ENCODE measurements at places on chromosomes 3 and 15.

DNA sequence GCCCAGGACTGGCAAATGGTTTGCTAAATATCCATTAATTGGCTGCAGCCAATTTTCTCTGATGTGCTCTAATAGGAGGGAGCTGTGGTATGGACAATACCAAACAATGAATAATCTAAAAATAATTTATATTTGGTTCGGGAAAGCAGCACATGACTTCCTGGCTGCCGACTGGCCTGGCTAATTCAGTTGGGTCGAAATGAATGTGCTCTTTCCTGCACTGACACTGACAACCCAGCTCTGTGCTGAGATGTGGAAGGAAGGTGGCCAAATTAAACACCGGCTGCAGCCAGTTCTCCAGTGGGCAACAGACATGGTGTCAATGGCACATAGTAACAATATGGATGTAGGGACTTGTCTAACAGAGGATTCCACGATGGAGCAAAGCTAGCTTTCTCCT is 21.1 kb upstream of the COLQ start:
- DNase-seq = no peak

DNA sequence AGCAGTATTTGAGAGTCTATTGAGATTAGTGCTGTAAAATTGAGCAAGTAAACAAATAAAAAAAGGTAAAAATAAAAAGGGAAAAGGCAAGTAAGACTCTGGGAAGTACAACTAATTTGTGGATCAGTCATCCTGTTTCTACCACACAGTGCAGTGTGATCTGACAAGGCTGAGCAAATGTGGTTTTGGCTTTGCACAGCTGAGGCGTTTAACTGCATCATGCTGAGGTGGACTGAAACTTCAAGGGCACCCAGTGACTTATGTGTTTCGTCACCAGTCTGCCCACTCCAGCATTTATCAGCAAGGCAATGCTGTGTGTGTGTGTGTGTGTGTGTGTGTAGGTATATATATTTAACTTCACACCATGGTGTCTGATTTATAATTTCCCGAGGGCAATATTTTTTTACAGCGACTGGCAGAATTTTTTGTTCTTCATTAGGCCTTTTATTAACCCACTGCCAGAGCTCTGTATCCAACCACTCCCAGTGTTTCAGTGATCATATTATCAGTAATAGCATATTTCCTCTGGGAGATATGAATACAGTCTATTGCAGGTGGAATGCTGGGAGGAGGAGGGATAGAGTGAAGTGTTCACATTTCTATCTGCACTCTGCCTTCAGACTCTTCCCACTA is 131.5 kb upstream of the SATB1 start:
- DNase-seq = peak; percentile 38

GRCh38 chr3:125054449-125055329 is 1.1 kb downstream of the HEG1 start:
- no peak for DNase-seq

GRCh38 chr3:143507735-143508580 is 340.3 kb downstream of the SLC9A9 start:
- no peak for DNase-seq

GRCh38 chr3:170977949-170978745 is 48.4 kb downstream of the SLC2A2 start:
- DNase-seq = no peak

DNA sequence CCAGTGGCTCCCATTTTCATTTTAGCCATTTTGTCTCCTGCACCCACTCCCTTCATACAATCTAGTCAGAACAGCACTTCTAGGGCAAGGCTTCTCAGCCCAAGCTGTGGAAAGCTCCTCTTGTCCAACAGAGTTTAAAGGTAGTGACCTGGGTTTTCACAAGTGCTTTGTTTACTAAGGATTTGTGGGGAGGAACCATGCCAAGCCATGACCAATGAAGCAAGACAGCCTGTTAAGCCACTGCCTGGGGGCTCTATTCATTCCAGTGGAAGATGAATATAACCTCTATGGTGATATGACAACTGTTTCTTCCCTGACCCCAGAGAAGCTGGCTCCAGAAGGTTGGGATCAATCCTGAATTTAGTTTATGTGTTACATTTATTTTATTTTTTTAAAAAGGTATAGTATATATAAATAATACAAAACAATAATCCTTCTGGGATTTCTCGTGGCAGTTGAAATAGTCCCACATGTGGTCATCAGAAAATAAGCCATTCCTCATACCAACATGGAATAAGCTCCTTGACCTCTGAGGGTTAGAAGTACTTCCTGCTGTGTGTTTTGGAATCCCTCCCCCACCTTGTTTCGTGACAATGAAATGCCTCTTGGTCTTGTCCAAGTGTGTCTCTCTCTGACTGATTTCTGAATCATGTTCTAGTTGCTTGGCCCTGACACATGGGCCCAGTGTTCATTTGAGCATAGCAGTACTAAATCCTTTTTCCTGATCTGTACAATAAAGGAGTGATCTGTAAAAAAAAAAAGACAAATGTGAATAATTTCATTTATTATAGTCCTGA is 13.3 kb upstream of the THUMPD3 start:
- DNase-seq = no peak

DNA sequence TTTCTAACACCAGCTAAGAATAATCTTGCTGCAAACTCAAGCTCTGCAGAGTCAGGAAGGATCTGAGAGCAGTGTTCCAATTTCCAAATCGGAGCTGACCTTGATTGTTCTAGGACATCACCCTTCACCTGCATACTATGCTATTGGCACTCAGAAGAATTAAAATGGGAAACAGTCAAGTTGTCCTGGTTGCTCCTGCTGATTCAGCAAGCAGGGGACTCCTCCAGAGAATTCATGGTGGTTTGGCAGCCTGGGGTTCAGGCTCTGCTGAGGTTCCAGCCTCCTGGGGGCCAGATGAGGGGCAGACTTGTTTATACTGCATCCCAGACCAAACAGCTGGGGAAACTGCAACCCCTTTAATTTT is 213.7 kb upstream of the ADAMTS9 start:
- DNase-seq = no peak

GRCh38 chr3:164918905-164919304 is 159.4 kb downstream of the SI start:
- DNase-seq = no peak

DNA sequence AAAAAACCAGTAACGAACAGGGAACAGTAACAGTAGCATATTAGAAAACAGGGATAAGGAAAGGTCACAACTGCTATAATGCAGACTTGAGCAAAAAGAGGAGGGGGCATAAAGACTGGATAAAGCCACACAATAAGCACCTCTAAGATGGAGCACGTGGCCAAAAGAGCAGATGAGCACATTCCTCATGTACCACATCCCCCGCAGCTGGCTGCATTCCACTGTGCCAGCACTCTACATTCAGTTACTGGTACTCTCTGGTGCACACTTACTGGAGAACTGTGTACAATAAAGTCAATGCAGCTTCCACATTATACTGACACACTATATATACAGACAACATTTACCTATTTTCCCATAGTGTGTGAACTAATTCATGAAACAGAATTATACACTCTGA is 64.7 kb downstream of the UBE3A start:
- DNase-seq = no peak

GRCh38 chr3:164604687-164605086 is 473.6 kb downstream of the SI start:
- no peak for DNase-seq

Data from aorta (tissue), 5 donors.